Effector memory CD8-positive, alpha-beta T cell (primary cell): ENCODE measurements at places on chromosomes 4 and X.

DNA sequence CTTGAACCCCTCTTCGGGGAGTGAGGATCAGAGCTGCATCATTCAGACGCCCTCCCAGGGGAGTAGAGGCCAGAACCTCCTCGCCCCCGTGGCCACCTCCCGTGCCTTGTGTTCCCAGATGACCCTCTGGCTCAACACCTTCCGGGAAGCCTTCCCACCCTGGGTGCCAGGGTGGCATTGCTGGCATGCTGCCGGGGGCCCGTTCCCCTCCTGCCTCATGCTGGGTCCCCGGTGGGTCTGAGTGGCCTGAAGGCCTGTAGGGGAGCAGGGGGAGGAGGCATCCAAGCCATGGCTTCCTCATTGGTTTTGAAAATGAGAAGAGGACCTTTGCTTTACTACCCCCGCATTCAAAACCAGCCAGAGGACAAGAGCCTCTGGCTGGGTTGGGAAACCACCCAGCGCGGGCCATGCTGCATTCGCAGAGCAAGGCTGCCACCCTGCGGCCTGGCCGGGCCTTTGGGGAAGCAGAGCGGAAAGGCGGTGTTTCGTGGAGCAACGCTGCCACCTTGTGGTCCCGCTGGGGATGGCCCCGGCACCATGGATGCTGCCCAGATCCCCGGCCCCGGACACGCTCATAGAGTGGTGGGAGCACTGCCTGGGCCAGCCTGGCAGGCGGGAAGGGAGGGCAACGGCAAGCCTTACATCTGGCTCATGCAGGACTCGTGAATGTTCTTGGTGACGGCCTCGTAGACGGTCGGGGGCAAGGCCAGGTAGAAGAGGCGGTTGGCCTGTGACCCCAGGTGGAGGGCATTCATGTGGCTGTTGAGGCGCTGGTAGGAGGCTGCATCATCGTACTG is 11.9 kb downstream of the G6PD start:
- peak; percentile 83 for DNase-seq

DNA sequence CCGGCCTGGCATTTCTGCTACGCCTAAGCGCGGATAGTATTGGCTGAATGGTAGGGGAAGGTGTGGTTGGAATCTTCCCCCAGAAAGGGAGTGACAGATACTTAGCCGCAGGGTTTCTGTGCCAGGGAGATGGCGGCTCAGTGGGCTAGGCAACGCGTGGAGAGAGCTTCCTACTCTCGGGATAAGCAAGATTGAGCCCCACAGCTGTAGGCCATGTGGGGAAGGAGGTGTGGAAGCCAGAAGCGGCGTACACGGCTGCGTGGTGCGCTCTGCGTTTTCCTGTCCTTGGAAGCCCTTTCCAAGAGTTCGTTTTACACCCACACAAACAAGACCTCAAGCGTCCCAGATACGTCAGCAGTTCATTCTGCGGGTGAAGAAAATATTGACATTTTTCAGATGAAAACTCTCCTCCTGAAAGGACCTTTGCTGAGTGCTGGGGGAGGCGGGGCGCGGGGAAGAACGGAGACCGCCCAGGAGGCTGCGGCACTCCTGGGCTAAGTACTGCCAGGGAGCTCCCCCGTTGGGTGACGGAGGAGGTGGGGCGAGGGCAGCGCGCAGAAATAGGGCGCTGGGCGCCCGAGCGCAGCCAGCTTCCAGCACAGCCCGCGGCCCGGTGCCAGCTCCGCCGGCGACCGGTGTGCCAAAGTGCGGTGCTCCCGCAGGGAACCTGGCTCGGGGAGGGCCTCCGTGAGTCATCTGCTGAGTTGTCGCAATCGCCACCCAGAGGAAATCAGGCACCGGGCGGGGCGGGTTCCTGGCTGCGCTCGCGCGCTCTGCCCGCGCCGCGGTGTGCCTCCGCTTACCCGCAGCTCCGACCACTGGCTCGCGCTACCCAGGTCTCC is at the start of gene GPAT3:
Gene GPAT3, plus strand, starts transcription at position 589 of the 842 bp plus-strand sequence. CDS start 515 bp downstream, outside the sequence.
- peak; percentile 52 for DNase-seq

DNA sequence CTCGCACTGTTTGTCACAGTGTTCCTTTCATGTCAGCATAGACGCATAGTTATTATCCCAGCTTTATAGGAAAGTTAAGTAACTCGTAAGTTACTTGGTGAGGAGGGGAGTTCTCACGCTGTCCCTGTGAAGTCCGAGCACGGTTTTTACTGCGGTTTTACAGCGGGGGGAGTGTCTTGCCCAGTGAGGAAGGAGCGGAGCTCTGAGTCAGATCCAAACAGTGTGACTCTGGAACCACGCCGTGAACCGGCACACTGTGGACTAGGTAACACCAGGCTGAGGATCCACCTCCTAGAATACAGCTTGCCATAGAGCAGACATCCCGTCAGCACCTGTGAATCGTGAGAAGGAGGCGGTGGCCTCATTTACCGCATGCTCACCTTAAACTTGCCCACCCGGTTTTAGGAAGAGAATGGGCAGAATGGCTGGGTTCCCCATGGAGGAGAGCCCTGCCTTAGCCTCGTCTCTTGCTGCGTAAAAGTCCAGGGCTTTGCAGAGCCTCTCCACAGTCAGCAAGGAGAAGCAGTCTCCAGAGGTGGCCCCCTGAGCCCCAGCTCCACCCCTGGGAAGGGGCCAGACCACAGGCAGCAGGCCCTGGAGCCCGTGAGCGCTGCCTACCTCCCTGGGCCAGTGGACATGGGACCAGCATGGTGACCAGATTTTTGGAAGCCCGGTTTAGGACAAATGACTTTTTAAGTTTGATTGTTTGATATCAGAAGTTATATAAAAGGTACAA is 40.2 kb upstream of the HGFAC start:
- no peak for DNase-seq

GRCh38 chrX:94576367-94577004 is 902.5 kb downstream of the FAM133A start:
- DNase-seq, result no peak
